Activated CD8-positive, alpha-beta memory T cell treated with anti-CD3 and anti-CD28 coated beads for 48 hours (primary cell): ENCODE measurements at places on chromosomes 12 and 14.

DNA sequence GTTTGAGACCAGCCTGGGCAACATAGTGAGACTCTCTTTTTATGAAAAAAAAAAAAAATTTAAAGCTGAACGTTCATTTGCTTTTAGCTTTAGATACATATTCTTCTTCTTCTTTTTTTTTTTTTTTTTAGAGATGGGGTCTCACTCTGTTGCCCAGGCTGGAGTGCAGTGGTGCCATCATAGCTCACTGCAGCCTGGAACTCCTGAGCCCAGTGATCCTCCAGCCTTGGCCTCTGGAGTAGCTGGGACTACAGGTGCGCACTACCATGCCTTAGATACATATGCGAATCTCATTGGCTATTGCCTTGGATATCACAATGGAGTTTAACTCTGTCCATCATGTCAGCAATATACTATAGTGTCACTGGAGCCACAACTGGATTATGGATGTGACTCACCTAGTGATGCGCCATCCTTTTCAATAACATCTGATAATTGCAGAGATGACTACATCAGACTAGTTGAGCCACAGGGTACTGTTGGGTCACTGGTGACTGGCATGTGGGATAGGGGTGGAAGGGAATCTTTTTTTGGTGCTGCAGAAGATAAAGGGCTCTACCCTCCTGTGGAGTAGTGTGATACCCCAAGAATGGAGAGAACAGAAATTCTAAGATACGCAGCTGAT, 2.7 kb upstream of the ADIPOR2 start:
- no peak for DNase-seq

GRCh38 chr14:70416338-70416724, 559 bp downstream of the SYNJ2BP start:
- no peak for DNase-seq

- DNase-seq: no peak
Measured at GRCh38 chr12:90327793-90328743, 619.4 kb upstream of the ATP2B1 start.

GRCh38 chr12:125155366-125155765, 90.1 kb downstream of the AACS start:
- DNase-seq: no peak

GRCh38 chr12:120904197-120904773, at the start of gene SPPL3:
Gene SPPL3 (minus strand): TSS chr12:120904358. CDS start chr12:120903867, 491 bp downstream.
- peak; percentile 78 for DNase-seq

DNA sequence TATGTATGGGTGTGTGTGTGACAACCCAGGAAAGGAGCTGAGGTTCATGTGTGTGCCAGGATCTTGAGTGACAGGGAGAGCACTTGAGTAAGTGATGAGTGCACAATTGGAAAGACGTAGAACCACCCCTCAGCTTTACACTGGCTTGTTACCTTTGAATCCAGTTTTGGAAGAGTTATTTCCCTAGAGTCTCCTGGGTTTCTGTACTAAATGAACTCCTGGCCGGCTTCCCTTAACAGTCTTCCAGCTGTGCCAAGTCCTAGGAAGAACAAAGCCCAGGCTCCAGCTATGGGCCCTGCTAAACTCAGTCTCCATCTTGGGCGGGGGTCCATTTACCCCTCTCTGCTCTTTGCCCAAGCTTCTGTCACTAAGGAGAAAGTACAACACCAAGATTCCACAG, 19.7 kb upstream of the NR1H4 start:
- no peak for DNase-seq

DNA sequence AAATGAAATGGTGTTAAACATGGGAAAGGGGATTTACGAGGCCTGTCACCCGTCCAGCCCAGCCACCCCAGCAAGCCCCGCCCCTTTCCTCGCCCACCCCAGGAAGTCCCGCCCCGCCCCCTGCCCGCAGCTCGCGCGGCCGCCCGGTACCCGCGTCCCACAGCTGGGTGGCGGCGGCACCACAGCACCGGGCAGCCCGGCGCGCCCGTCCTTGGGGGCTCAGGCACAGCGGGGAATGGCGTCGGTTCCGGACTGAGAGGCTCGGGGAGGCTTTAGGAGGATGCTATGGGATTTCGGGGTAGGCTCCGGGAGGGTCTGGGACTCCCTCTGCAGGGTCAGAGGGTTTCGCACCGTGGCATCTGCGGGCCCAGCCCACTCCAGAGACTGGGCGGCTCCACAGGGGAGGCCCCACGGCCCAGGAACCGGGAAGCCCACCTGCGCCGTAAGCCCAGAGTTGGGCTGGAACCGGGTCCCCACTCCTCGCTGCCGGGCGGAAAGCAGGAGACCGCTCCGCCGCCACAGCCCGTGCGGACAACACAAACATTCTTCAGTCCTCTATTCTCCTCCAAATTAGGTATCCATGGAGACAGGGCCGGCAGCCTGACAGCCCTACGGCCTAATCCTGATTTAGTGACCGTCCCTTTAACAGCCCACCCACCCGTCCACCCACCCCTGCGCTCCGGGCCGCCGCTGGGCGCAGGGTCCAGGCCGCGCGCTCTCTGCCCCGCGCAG, 1.4 kb downstream of the FIGNL2 start:
- DNase-seq: no peak

GRCh38 chr14:22266142-22266442, 322.9 kb downstream of the DAD1 start:
- no peak for DNase-seq

- DNase-seq: no peak
Measured at GRCh38 chr12:86179855-86180254, 76.3 kb downstream of the MGAT4C start.

DNA sequence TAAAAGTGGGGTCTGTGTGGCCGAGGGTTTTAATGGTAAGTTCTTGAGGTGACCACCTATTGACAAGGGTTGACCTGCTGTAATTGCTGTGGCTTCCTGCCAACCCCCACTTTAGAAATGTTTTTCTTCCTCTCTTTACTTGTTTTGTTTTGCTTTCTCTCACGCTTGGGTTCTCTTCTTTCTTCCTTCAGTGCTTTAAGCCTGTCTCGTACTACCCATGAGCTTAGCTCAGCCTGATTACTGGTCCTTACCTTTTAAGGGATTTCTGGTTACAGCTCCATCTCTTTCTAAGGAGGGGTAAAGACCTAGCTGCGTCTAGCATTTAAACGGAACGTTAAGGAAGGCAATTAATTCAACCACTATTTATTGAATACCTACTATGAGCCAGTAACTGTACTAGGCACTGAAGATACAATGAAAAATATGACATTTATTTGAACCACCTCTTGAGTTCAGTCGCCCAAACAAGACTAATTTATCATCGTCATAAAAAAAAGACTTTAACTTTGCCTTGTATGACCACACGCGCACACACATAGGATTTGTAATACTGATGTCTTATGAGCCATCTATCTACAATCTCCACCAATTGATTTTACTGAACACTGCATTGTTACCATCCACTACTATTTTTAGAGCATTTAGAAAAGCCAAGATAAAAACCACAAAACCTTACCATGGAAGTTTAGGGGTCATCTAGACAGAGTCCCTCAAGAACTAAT, 888 bp upstream of the PPP1R12A start:
- no peak for DNase-seq

DNA sequence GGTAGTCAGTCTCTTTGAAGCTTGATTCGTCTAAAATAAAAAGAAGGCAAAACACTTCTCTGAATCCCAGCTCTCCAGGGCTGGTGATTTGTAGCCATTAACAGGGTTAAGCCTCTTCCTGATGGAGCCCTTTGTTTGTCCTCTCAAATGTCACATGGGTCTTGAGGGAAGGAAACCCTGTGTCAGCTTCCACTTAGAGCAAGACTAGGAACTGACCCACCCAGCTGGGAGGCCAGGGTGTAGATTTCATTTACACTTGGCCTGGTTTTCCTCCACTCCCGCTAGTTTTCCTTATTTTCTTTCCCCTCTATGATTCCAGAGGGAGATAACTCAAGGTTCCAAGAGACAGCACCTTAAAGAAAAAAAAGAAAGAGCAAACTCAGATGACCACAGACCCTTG, 230.5 kb upstream of the EGLN3 start:
- DNase-seq: no peak

GRCh38 chr12:84658877-84659276, 253.7 kb downstream of the SLC6A15 start:
- DNase-seq: no peak
